ENCODE measurements at places on chromosomes 12 and 14. TPM values are rescaled to one million over a fixed set of nuclear protein-coding genes. Genes with fewer than 3 reads are reported as not detected.
A peak's percentile ranks its signal among the peaks of the same experiment; 100 is the strongest.

The TAS2R30 gene
- 1.2 TPM for total RNA-seq

The AKAP6 gene
- 190 TPM for total RNA-seq

DNA sequence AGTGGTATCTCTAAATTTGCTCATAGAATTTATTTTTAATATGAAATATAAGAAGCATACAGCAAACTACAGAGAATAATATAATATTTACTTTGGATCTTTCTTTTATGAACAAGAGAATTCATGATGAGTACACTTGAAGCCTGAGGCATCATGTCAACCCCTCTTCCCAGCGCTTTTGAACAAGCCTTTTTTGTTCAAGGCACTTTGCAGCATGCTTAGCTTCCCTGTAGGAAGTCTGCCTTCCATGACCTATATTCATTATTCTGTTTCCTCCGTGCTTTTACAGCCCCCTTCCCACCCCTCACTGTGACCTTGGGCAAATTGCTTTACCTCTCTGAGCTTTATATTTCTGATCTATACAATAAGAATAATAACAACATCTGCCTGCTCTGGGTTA is 41.6 kb downstream of the SCN8A start:
- no peaks in the 10 kb centered on the region for H3K27me3 ChIP-seq
- DNase-seq: no peak
- no peak overlapping the region for H3K4me3 ChIP-seq

The TNFAIP2 gene
- total RNA-seq: 33.7 TPM

DNA sequence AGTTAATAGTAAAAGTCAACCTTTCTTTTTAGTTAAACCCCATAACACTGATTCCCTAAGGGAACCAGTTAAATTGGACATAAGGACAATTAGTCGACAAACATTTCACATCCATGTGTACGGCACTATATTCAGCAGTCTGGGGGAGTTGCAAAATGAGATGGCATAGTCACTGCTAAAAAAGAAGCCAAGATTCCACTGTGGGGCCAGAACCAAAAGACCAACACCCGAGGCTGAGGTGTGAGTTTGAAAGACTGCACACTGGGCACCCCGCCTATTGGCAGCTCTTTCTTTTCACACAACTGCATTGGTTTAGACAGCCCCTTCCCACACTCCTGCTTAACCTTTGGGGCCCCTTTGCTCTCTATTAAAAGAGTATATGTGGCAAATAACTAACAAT is 16.7 kb downstream of the SETD3 start:
- no peaks in the 10 kb centered on the region for H3K27me3 ChIP-seq
- no peak overlapping the region for H3K27ac ChIP-seq
- peaks cover 22% of the 10 kb centered on the region for H3K4me1 ChIP-seq
- H3K4me3 ChIP-seq: no peak overlapping the region

The EML1 gene
- total RNA-seq: 26.4 TPM

DNA sequence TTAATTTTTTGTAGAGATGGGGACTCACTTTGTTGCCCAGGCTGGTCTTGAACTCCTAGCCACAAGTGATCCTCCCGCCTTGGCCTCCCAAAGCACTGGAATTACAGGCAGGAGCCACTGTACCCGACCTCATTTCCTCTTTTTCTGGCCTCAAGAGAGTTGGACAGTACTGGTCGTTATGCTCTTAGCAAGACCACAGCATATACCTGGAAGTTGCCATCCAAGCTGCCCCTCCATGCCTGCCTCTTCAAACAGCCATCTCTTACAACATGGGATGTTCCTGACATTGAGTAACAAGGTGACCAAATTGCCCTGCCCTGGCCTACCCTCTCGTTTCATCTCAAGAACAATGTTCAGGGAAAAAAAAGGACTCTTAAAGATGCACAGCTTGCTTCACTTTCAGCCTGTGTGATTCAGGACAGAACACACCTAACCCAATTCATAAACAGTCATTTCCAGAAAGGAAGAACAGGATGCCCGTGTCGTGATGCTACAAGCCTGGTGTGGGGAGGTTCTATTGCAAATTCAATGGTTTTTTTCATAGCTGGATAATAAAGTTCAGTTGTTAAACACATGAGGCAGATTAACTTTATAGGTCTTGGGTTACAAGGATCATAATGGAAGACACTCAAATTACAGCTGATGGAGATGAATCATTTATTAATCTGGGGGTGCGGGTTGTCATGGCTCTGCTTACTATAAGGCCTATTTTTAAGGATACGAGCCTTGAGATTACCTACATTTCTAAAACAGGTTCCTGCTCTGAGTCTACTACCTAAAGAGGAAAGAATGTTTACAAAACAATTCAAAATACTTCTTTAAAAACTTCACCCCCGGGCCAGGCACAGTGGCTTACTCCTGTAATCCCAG is 11.9 kb downstream of the GLTP start:
- peaks cover 7% of the 10 kb centered on the region for H3K4me1 ChIP-seq
- H3K4me3 ChIP-seq: no peak overlapping the region
- no peaks in the 10 kb centered on the region for H3K27me3 ChIP-seq
- no peak overlapping the region for H3K27ac ChIP-seq

GRCh38 chr14:34029921-34030334 is 79.1 kb upstream of the EGLN3 start:
- H3K27me3 ChIP-seq: no peaks in the 10 kb centered on the region
- H3K27ac ChIP-seq: peak overlapping the region; percentile 60
- no peak overlapping the region for H3K4me3 ChIP-seq
- H3K4me1 ChIP-seq: peaks cover 9% of the 10 kb centered on the region

GRCh38 chr12:80679346-80680131 is 27.9 kb upstream of the MYF6 start:
- DNase-seq: no peak
- no peak overlapping the region for H3K27ac ChIP-seq
- H3K4me1 ChIP-seq: no peaks in the 10 kb centered on the region
- no peak overlapping the region for H3K4me3 ChIP-seq
- H3K36me3 ChIP-seq: no peaks in the 10 kb centered on the region

The GSC gene
- 0.22 TPM for total RNA-seq

The AQP6 gene
- total RNA-seq: not detected

GRCh38 chr12:119457271-119457670 is 122.7 kb downstream of the CCDC60 start:
- no peaks in the 10 kb centered on the region for H3K27me3 ChIP-seq
- no peaks in the 10 kb centered on the region for H3K36me3 ChIP-seq
- H3K27ac ChIP-seq: no peak overlapping the region
- H3K4me1 ChIP-seq: peaks cover 6% of the 10 kb centered on the region
- no peak overlapping the region for H3K4me3 ChIP-seq

The FAM90A1 gene
- total RNA-seq: 0.16 TPM

DNA sequence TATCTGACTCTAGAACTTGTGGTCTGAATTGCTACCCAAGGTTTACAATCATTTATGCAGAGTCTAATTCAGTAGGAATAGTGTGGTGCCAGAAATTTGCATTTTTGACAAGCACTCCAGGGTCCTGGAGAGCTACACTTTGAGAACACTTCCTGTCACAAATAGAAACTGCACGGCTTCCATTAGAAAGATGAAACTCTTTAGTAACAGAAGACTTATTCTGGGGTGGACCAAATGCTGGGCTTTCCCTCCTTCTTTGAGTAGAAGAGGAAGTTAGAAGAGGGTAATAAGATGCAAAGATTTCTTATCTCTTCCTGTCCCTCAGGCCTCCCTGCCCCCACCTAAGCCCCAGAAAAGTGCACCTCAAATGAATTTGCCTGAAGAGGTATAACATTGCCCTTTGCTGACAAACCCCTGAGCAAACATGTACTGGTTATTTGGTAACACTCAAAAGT is 28.4 kb downstream of the DGLUCY start:
- H3K27me3 ChIP-seq: no peaks in the 10 kb centered on the region
- peaks cover 68% of the 10 kb centered on the region for H3K4me1 ChIP-seq
- peaks cover 38% of the 10 kb centered on the region for H3K36me3 ChIP-seq
- no peak for DNase-seq

- H3K4me3 ChIP-seq: no peak overlapping the region
- H3K36me3 ChIP-seq: no peaks in the 10 kb centered on the region
- no peaks in the 10 kb centered on the region for H3K4me1 ChIP-seq
- no peaks in the 10 kb centered on the region for H3K27me3 ChIP-seq
- H3K27ac ChIP-seq: no peak overlapping the region
Measured at GRCh38 chr12:80441921-80442320, 2.1 kb upstream of the PTPRQ start.

The ADSS1 gene
- total RNA-seq: 206 TPM

DNA sequence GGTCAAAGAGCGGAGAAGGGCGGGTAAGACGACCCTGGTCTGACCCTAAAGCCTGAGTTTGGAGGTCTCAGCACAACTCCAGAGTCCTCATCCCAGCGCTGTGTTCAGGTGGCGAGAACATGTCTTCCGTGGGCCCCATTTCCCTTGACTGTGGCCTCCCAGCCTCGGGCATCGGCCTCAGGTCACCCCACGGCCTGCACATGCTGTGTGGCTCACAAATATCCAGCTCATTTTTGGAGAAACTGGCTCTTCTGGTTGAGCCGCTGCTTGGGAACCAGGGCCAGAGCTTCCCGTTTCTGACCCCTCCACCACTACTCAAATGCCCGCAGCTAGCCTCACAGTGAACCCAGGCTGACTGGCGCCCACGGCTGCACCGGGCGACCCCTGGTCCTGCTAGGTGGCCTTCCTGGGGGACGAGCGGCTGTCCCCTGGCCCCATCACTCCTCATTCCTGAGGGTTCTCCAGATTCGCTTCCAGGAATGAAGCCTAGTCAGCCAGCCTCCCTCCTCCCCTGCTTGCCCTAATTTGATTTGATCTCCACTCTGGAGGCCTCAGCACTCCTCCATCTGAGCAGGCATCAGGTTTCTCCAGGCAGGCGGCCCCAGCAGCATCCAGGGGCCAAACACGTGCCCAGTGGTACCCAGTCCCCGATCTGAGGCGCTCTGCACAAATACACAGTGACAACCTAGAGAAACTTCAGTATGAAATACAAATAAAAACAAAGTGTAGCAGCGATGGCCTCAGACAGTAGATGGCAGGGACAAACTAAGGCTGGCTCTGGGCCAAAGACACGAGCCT is 4.7 kb downstream of the P2RX2 start:
- H3K4me3 ChIP-seq: no peak overlapping the region
- no peaks in the 10 kb centered on the region for H3K4me1 ChIP-seq
- peaks cover 16% of the 10 kb centered on the region for H3K27me3 ChIP-seq
- H3K36me3 ChIP-seq: peaks cover 17% of the 10 kb centered on the region

The NUP107 gene
- 13.2 TPM for total RNA-seq

The KRT3 gene
- not detected for total RNA-seq

DNA sequence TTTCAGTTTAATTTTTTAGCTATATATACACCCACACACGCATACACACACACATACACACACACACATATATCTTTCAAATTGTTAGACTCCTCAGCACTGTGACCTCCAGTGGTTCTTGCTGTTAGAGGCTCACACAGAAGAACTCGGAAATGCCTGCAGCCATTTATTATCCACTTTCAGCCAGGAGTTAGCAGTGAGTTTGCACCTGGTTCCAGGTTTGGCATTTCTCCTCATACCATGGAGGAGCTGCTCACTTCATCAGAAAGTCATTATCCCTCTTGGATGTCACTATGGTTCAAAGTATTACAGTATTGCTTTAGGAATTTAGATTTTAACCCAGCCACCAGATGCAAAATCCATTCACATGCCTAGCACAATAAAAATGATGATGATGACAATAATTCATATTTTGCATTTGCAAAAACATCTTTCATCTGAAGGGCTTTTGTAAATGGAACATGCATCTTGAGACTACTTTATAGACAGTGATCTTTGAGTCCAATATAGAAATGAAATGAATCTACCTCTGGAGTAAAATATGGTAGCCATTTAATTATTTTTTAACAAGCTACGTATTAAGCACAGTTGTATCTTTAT is 42.3 kb downstream of the NPAS3 start:
- no peaks in the 10 kb centered on the region for H3K27me3 ChIP-seq
- no peaks in the 10 kb centered on the region for H3K4me1 ChIP-seq
- no peak for DNase-seq
- no peak overlapping the region for H3K27ac ChIP-seq
- no peaks in the 10 kb centered on the region for H3K36me3 ChIP-seq
- no peak overlapping the region for H3K4me3 ChIP-seq

The ANKRD52 gene
- 28.0 TPM for total RNA-seq

- no peaks in the 10 kb centered on the region for H3K36me3 ChIP-seq
- peak within 1 kb of the TSS; percentile 48 for H3K4me3 ChIP-seq
- H3K27ac ChIP-seq: no peak within 1 kb of the TSS
- H3K4me1 ChIP-seq: peaks cover 29% of the 10 kb centered on the region
Measured at GRCh38 chr14:60648934-60649874, at the start of gene SIX1. TSS of gene SIX1 (minus strand) at chr14:60649477. CDS start at chr14:60649189, 288 bp downstream.

The FAM181A gene
- total RNA-seq: not detected

GRCh38 chr14:23167116-23167847 is 16.2 kb downstream of the SLC7A8 start:
- H3K27ac ChIP-seq: no peak overlapping the region
- peaks cover 7% of the 10 kb centered on the region for H3K4me1 ChIP-seq
- no peak for DNase-seq
- H3K36me3 ChIP-seq: no peaks in the 10 kb centered on the region
- no peak overlapping the region for H3K4me3 ChIP-seq

GRCh38 chr12:18653465-18653864 is 84.3 kb downstream of the PLCZ1 start:
- no peak overlapping the region for H3K27ac ChIP-seq
- H3K4me3 ChIP-seq: no peak overlapping the region
- DNase-seq: no peak

GRCh38 chr12:71746974-71747611 is 7.6 kb upstream of the RAB21 start:
- no peaks in the 10 kb centered on the region for H3K4me1 ChIP-seq
- H3K27me3 ChIP-seq: no peaks in the 10 kb centered on the region

- H3K27me3 ChIP-seq: no peaks in the 10 kb centered on the region
- no peak overlapping the region for H3K27ac ChIP-seq
- H3K36me3 ChIP-seq: no peaks in the 10 kb centered on the region
Measured at GRCh38 chr12:32897687-32898573, 1.4 kb upstream of the PKP2 start.

GRCh38 chr14:68607081-68607866 is 185.6 kb downstream of the ZFP36L1 start:
- H3K36me3 ChIP-seq: no peaks in the 10 kb centered on the region
- no peaks in the 10 kb centered on the region for H3K27me3 ChIP-seq

The MYO1H gene
- total RNA-seq: 0.12 TPM

The BRI3BP gene
- 3.3 TPM for total RNA-seq

The PSMC1 gene
- total RNA-seq: 137 TPM

The HHIPL1 gene
- total RNA-seq: 2.1 TPM

The DUSP6 gene
- total RNA-seq: 48.3 TPM

- H3K4me3 ChIP-seq: no peak overlapping the region
- H3K27me3 ChIP-seq: no peaks in the 10 kb centered on the region
- no peaks in the 10 kb centered on the region for H3K36me3 ChIP-seq
- no peaks in the 10 kb centered on the region for H3K4me1 ChIP-seq
Measured at GRCh38 chr14:71290960-71291466, 383.8 kb downstream of the PCNX1 start.

The GARIN6 gene
- total RNA-seq: not detected

The PPP1R13B gene
- 86.0 TPM for total RNA-seq

The TMPRSS12 gene
- total RNA-seq: not detected

GRCh38 chr14:42806909-42807315 is 1200.2 kb downstream of the LRFN5 start:
- H3K4me3 ChIP-seq: no peak overlapping the region
- no peak for DNase-seq
- H3K27me3 ChIP-seq: no peaks in the 10 kb centered on the region
- no peak overlapping the region for H3K27ac ChIP-seq
- no peaks in the 10 kb centered on the region for H3K4me1 ChIP-seq

- DNase-seq: no peak
- H3K4me1 ChIP-seq: peaks cover 8% of the 10 kb centered on the region
- no peak overlapping the region for H3K27ac ChIP-seq
- no peaks in the 10 kb centered on the region for H3K27me3 ChIP-seq
- H3K4me3 ChIP-seq: no peak overlapping the region
- no peaks in the 10 kb centered on the region for H3K36me3 ChIP-seq
Measured at GRCh38 chr14:63933110-63933509, 80.3 kb downstream of the SYNE2 start.

The ITGA7 gene
- 620 TPM for total RNA-seq

- no peaks in the 10 kb centered on the region for H3K4me1 ChIP-seq
- H3K27ac ChIP-seq: no peak overlapping the region
- no peak for DNase-seq
- no peaks in the 10 kb centered on the region for H3K27me3 ChIP-seq
- no peaks in the 10 kb centered on the region for H3K36me3 ChIP-seq
- H3K4me3 ChIP-seq: no peak overlapping the region
Measured at GRCh38 chr14:98754343-98755020, 517.5 kb downstream of the BCL11B start.

The INHBC gene
- not detected for total RNA-seq
